ENCODE measurements at places on chromosomes 3 and 15. TPM values are rescaled to one million over a fixed set of nuclear protein-coding genes. Genes with fewer than 3 reads are reported as not detected.

- no peak for DNase-seq
Observed at GRCh38 chr15:55740981-55741832, 1.7 kb downstream of the PRTG start.

DNA sequence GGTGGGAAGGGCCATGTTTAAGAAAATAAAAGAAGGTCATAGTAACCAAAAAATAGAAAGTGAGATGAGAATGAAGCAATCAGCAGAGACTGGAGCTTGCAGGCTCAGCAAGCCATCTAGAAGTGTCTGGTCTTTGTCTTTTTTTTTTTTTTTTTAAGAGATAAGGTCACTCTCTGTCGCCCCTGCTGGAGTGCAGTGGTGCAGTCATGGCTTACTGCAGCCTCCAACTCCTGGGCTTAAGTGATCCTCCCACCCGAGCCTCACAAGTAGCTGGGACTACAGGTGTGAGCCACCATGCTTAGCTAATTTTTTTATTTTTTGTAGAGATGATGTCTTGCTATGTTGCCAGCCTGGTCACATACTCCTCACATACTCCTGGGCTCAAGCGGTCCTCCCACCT is 36.2 kb downstream of the GXYLT2 start:
- DNase-seq = no peak

- no peak for DNase-seq
Observed at GRCh38 chr3:32994045-32994444, 42.6 kb downstream of the CCR4 start.

DNA sequence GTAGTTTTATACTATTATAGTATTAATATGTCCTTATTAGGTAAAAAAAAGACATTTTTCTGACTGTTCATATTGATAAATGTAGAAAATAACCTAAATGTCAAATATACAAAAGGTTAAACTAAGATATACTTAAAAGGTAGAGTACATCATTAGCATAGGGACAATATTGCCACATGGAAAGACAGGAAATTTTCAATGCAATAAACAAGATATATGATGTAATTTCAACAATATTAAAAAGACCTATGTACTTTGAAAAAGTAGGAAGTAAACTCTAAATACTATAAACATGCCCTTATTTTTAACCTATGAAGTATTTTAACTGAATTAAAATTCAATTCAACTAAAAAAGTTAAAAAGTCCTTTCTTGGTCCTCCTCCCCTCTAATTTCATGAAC is 1.9 kb downstream of the SPG11 start:
- DNase-seq = no peak

DNA sequence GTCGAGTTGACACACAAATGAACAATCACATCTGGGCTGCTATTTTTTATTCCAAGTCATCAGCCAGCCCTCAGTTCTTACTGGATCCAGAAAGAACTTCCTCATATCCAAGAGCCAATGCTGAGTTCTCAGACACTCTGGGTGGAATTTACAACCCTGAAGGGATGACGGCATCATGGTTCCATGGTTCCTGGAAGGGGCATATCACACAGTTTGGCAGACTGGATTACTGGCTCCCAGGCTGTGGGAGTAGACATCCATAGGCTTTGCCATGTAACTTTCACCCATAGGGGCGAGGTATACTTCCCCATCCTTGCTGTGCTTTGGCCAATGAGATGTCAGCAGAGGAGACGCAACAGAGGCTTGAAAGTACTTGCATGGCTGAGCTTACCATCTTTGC is 26.9 kb upstream of the KBTBD12 start:
- DNase-seq = no peak

DPH6 gene
- 19.7 TPM for total RNA-seq

FETUB gene
- total RNA-seq = 0.45 TPM

Data from A172 (cell line).